ENCODE measurements at places on chromosomes 2 and 18. TPM values are rescaled to one million over a fixed set of nuclear protein-coding genes. Genes with fewer than 3 reads are reported as not detected.
A peak's percentile ranks its signal among the peaks of the same experiment; 100 is the strongest.

DNA sequence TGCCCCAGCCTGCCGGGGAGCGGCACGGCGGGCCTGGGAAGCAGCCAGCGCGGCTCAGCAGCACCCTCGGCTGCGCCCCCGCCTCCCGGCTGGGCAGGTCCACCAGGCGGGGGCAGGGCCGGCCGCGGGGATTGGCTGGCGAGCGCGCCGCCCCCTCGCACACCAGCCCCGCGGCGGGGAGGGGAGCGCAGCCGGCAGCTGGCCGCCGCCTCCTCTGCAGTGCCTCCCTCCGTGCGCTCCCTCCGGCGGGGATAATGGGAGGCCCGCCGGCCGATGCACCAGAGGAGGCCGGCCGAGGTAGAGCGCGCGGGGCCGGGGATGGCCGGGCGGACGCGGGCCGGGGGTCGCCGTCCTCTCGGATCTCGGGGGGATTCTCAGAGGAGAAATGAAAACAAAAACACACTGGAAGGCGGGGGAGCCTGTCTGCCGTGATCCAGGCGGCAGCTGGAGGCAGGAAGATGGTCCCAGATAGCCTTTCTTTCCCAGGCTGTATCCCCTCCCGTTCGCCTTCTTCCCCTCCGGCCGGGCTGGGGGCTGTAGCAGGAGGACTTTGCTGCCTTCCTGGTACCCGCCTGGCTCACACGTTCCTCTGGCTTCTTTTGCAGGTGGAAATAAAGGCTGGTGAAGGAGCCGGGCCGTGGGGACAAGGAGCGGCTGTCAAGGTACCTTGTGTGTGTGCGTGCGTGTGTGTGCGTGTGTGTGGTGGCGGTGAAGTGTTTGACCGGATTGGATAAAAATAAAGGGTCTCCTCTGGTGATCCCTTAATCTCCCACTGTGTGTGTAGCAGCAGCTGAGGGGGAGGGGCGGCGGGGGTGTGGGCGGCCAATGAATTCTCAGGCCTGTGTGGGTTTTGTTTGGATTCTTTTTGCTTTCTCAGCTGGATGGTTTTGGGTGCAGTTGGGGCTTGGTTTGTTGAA is 18.1 kb downstream of the TET3 start:
- DNase-seq: no peak
- H3K27ac ChIP-seq: no peak overlapping the region
- no peaks in the 10 kb centered on the region for H3K27me3 ChIP-seq
- H3K36me3 ChIP-seq: peaks cover 9% of the 10 kb centered on the region
- H3K4me3 ChIP-seq: peak overlapping the region; percentile 59
- H3K4me1 ChIP-seq: peaks cover 35% of the 10 kb centered on the region

- H3K4me1 ChIP-seq: no peaks in the 10 kb centered on the region
- H3K36me3 ChIP-seq: no peaks in the 10 kb centered on the region
- no peak overlapping the region for H3K4me3 ChIP-seq
- H3K27ac ChIP-seq: no peak overlapping the region
- H3K27me3 ChIP-seq: no peaks in the 10 kb centered on the region
Observed at GRCh38 chr2:25939257-25939668, 43.0 kb downstream of the KIF3C start.

DNA sequence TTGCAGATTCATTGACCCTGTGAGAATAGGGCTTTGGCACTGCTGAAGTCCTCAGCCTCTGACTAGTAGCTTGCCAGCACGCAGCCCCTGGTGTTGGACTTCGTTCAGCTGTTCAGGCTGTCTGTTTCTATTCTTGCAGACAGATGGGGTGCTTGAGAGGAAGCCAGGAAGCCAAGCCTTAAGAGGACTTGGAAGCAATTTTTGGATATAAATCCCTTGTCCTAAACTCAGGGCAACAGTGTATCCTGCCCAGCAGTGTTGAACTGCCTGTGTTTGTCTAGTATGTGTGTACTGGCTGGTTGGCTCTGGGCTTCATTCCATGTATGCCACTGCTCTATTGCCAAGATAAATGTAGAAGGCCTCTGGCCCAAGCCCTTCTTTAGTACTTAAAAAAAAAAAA is 108.6 kb downstream of the COMMD1 start:
- H3K36me3 ChIP-seq: no peaks in the 10 kb centered on the region
- DNase-seq: no peak
- H3K27ac ChIP-seq: no peak overlapping the region
- no peak overlapping the region for H3K4me3 ChIP-seq
- no peaks in the 10 kb centered on the region for H3K4me1 ChIP-seq

DNA sequence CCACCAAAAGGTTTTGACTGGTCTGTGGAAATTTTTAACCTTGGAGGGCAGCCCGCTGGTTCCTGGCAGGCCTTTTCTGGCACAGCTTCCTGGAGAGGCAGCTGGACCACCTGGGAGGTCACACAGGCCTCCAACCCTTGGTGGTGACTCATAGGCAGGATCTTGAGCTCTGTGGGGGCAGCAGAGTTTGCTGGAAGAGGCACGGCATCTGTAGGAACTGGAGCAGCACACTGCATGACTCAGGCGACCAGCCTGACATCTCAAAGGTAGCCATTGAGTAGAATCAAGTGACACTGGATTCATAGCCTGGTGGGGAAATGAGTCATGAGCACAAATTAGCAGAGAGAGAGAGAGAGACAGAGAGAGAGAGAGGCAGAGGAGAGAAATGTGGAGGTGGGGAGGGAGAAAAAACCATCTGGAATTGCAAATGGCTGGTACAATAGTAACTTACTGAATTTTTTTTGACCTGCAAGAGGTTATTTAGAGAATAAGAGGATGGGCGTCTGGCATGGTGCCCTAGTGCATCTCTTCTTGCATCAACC is 57.4 kb downstream of the TRPM8 start:
- H3K27ac ChIP-seq: peak overlapping the region; percentile 3
- peaks cover 36% of the 10 kb centered on the region for H3K4me1 ChIP-seq
- no peaks in the 10 kb centered on the region for H3K27me3 ChIP-seq
- peak; percentile 85 for DNase-seq
- H3K4me3 ChIP-seq: no peak overlapping the region

DNA sequence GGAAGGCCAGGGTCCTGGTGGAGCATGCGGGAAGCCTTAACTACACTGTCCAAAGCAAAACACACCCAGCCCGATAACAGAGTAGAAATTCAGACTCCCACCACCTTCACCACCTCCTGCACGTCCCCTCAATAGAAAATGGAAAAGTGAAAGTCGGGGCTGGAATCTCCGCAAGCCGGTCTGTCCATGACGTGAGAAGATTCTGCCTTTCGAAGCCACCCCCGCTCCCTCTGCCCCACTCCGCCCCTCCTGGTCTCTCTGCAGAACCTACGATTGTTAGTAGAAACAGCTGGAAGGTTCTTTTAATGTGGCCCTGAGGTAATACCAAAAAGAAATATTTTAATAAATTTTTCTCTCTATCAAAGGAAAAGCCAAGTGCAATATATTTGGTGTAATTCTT is 116.4 kb downstream of the GBX2 start:
- H3K36me3 ChIP-seq: peaks cover 3% of the 10 kb centered on the region
- no peaks in the 10 kb centered on the region for H3K27me3 ChIP-seq
- H3K4me1 ChIP-seq: peaks cover 7% of the 10 kb centered on the region
- no peak for DNase-seq

DNA sequence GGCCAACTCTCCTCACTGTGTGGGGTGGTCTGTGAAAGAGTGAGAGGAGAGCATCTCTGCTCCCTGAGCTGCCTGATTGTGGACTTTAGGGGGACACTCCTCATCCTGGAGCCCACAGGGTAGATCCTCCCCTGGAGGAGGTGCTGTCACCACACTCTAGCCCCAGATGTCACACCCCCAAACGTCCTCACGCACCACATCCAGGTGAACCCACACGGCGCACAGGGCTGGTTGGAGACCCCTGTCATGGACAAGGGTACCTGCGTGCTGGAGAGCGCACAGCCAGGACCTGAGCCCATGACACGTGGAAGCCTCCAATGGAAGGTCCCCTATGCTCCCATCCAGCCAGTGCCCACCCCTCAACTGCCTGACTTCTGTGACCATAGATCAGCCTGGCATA is 10.5 kb downstream of the AGXT start:
- no peaks in the 10 kb centered on the region for H3K36me3 ChIP-seq
- no peaks in the 10 kb centered on the region for H3K4me1 ChIP-seq
- H3K4me3 ChIP-seq: no peak overlapping the region
- no peak overlapping the region for H3K27ac ChIP-seq
- no peak for DNase-seq

GRCh38 chr2:27857417-27858172 is 32.6 kb downstream of the RBKS start:
- peaks cover 42% of the 10 kb centered on the region for H3K4me1 ChIP-seq
- DNase-seq: peak; percentile 55
- H3K27me3 ChIP-seq: no peaks in the 10 kb centered on the region
- H3K27ac ChIP-seq: peak overlapping the region; percentile 70
- no peaks in the 10 kb centered on the region for H3K36me3 ChIP-seq

GRCh38 chr2:33013684-33014110 is 66.9 kb downstream of the LTBP1 start:
- H3K4me3 ChIP-seq: no peak overlapping the region
- H3K27ac ChIP-seq: no peak overlapping the region
- H3K36me3 ChIP-seq: no peaks in the 10 kb centered on the region
- peaks cover 13% of the 10 kb centered on the region for H3K4me1 ChIP-seq
- DNase-seq: no peak

- H3K4me3 ChIP-seq: no peak overlapping the region
- H3K27me3 ChIP-seq: peaks cover 25% of the 10 kb centered on the region
- H3K4me1 ChIP-seq: no peaks in the 10 kb centered on the region
- no peak for DNase-seq
- no peak overlapping the region for H3K27ac ChIP-seq
Observed at GRCh38 chr2:231001036-231001435, 5.1 kb downstream of the SPATA3 start.

Gene SLC16A14
- polyA plus RNA-seq: 0.67 TPM

Gene TLX2
- not detected for polyA plus RNA-seq

Gene SH2D6
- polyA plus RNA-seq: 0.10 TPM

Gene TCF4
- 13.2 TPM for polyA plus RNA-seq
